Activated naive CD8-positive, alpha-beta T cell treated with anti-CD3 and anti-CD28 coated beads, Interleukin-2, amount 50 U/mL, for 24 hours (primary cell): ENCODE measurements at places on chromosomes 11 and 22.

GRCh38 chr11:7353100-7353499 is 101.4 kb downstream of the SYT9 start:
- peak; percentile 10 for DNase-seq

DNA sequence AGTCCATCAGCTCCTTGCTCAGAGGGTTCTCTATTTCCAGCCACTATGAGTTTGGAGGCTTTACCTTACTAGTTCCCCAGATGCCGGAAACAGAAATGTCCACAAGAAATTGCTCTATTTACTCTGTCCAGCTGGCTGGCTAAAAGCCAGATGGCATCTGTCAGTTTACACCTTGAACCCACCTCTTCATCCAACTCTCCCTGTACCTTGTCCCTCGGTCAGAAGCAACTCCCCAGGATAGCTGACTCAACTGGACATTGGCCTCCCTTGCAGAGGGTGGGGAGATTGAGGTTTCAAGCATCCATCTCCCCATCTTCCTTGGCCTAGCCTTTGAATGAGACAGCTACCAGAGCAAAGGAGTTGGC is 1.7 kb downstream of the C2CD2L start:
- no peak for DNase-seq

DNA sequence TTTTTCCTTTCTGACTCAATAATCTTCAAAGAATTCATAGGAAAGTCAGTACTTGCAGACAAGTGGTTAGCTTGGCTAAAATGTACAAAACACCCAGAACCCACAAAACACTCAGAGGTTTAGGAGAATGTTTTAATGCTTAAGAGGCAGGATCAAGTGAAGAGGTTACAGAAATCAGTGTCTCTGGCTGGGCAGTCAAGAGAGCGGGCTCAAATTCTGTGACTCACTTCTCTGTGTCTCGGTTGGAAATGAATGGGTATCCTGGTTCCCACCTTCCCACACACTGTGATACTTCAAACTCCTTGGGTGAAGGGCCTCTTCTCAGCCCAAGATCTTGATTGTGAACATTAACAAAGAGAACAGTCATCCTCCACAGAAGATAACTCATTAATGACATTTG is 3.8 kb downstream of the MPEG1 start:
- no peak for DNase-seq

DNA sequence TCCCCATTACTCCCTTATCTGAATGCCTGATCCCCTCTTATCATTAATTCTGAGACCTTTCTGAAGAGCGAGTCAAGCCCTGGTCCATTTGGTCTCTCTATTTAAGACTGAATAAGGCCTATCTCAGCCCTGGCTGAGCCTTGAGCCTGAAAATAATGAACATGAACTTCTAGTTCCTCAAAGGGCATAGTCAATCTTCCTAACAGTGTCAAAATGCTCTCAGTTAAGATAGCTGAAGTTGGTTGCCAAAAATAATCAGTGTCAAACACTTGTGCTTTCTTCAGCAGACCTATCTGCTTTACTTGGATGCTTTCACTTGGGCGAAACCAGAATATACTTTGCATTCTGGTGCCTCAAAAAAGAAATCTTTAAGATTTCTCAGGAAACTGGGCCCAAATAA is 42.6 kb upstream of the PPP2R1B start:
- DNase-seq, result no peak

DNA sequence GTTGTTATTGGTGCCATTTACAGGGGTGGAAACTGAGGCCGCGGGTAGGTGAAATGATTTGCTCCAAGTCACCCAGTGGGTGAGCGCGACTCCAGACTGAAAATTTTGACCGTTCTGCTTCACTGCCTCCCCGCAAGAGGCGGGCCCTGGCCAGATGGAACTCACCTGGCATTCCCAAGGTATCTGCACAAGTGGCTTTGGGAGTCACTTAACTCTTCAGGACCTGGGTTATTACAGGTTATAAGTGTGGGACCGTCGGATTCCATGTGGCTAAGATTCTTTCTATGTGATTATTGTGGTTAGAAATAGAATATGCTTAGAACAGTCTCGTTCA is 598 bp downstream of the CABIN1 start:
- DNase-seq, result no peak

GRCh38 chr11:2097356-2097997 is 41.7 kb downstream of the IGF2 start:
- DNase-seq, result no peak

DNA sequence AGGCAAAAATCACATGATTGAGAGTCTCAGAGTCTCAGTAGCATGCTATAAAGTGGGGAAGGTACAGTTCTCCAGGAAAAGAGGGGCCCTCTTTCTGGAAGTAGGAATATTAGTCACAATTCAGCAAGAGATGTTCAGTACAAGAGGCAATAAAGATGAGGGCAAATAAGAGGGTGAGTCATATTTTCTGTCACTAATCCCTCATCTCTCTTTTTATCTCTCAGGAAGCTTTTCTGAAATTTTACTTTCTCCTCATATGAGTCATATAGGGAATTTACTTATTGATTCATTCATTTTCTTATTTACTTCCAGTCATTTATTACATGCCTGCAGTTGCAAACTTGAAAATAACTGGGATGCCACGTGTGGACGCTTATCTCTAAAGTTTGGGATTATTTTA is 3.4 kb upstream of the NXPE1 start:
- no peak for DNase-seq

- DNase-seq, result no peak
Observed at GRCh38 chr11:108754901-108755625, 90.2 kb downstream of the DDX10 start.

DNA sequence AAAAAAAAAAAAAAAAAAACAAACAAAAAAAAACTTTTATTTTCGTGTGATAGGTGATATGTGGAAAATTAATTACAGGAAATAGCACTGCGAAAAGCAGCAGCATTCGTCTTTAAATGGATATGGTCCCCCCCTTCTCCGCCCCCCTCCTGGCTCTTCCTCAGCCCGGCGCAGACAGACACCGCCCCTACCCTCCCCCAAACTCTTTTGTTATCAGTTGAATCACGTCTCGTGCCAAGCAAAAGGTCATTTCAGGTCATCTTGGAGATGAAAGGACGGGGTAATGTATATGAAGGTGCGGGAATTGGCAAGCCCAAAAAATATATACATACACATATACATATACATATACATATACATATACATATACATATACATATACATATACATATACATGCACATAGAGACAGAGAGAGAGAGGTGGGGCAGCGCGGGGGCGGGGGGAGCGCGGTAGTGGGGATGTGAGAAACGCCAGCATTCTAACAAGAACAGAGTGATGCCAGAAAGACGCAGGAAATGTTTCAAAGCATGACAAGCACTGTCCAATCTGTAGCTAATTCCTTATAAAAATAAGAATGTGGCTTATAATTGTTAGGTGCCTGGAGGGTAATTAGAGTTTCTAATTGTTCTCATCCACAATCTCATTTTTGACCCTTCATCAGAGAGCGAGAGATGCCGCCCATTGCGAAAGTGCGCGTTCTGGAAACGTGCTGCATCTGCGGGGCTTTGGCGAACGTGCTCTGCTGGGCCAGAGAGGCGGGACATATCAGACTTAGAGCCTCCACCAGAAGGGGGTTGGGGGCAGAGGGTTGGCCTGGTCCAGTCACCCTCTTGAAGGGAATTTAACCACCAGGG is 214.5 kb upstream of the UBASH3B start:
- DNase-seq, result no peak

DNA sequence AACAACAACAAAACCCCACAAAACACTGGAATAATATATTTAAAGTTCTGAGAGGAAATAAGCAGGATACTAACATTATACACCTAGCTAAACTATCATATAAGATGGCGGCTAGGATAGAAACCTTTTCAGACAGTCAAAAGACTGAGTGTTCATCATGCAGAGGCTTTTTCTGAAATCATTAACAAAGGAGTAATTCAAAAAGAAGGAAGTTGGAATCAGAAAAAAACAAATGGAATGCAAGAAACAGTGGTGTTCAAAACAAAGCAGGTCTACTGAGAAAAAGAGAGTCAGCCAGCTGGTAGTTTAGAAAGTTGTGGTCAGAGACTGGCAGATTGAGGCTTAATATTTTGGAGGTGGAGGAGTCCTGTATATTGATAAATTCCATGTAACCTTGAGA is 30.1 kb upstream of the ZBTB44 start:
- DNase-seq, result no peak

DNA sequence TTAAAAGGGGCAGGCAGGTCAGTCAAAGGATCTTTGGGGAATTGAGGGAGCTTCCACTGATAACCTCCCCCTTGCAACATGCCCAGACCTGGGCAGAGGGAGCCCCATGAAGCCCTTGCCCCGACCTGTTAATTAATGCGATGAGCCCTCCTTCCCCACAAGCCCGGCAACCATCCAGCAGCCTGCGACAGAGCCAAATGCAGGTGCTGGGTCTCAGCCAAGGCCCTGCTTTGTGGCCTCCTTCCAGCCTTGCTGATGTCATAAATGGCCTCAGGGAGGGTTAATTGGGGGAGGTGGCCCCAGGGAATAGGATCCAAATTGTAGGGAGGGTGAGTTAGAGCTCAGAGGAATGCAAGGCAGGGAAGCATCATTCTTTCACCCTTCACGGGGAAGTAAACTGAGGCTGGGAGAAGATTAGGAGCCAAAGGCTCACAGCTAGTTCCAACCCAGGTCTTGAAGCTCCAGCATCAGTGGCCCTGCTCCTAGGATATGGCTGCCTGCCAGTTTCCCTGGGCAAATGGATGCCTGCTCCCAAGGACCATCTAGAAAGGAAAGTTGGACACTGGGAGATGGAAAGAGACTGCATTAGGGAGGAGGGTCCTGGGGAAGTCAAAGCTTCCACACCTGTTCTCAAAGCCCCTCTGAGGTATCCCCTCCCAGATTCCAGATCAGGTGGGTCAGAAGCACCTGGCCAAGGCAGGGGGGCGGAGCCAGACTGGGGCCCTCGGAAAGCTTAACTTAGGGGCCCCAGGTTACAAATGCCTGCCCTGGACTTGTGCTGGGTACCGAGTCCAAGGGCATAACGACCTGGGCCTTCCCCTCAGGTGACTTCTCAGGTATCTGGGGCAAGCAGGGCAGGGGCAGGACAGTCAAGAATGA is 34.1 kb downstream of the LMO1 start:
- DNase-seq, result no peak

DNA sequence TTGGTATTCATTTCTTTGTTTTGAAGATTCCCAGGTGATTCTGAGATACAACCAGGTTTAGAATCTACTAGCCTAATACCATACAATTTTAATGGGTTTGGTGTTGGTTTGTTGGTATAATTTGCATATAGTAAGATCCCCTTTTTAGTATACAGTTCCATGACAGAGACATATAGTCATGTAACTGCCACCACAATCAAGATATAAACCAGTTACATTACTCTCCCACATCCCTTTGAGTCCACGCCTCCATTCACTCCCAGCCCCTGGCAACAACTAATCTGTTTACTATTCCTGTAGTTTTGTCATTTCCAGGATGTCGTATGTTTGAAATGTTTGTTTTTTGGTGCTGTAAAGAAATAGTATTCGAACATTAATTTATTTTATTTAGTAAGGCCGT is 4.3 kb downstream of the ASRGL1 start:
- no peak for DNase-seq

DNA sequence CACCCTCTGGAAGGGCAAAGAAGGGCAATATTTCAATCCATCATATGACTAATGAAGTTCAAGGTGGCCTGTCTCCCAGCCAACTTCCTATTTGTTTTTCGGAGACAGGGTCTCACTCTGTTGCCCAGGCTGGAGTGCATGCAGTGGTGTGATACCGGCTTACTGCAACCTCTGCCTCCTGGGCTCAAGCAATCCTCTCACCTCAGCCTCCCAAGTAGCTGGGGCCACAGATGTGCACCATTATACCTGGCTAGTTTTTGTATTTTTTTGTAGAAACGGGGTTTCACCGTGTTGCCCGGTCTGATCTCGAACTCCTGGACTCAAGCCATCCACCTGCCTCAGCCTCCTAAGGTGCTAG is 13.4 kb downstream of the ABTB2 start:
- no peak for DNase-seq

GRCh38 chr11:122729139-122729538 is 73.6 kb downstream of the UBASH3B start:
- no peak for DNase-seq

DNA sequence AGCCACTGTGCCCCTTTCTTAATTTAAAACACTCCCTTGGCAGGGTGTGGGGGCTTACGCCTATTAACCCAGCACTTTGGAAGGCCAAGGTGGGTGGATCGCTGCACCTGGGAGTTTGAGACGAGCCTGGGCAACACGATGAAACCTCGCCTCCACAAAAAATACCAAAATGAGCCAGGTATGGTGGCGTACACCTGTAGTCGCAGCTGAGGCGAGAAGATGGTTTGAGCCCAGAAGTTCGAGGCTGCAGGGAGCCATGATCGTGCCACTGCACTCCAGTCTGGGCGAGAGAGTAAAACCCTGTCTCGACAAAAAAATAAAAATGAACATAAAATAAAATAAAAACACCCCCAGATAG is 45.0 kb downstream of the LINC01488 start:
- DNase-seq, result no peak

GRCh38 chr22:36289406-36289870 is 36.5 kb downstream of the APOL1 start:
- no peak for DNase-seq

GRCh38 chr11:76626921-76627401 is 43.6 kb downstream of the LRRC32 start:
- DNase-seq, result peak; percentile 88

GRCh38 chr11:8258784-8259183 is 4.9 kb downstream of the LMO1 start:
- no peak for DNase-seq

DNA sequence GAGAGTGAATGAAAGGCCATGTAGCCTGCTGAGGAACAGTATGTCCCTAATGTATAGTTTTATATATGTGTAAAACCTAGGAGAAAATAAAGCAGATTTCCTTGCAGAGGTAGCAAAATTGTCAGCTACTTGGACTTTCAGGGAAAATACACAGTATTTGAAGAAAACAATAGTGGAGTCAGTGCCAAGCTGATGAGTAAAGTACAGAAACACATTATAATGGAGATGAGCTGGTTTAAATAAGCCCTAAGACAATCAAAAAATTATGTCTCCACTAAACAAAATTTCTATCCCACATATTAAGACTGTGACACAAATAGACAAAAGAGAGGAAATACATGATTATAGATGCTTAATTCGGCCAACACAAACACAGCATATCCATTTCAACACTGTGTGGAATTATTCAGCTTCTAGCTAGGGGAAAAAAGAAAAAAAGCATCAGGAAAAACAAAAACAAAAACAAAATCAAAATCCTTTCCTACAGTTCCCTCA is 75.9 kb downstream of the MAML2 start:
- DNase-seq, result no peak

GRCh38 chr22:42207918-42208317 is 62.5 kb downstream of the TCF20 start:
- no peak for DNase-seq

GRCh38 chr22:35269630-35270029 is 12.3 kb downstream of the HMGXB4 start:
- DNase-seq, result no peak

- DNase-seq, result no peak
Observed at GRCh38 chr11:110431051-110431672, 1.4 kb downstream of the FDX1 start.

- DNase-seq, result no peak
Observed at GRCh38 chr22:37145180-37146050, 4.3 kb downstream of the IL2RB start.

GRCh38 chr11:15234796-15235195 is 120.1 kb downstream of the INSC start:
- DNase-seq, result no peak

- no peak for DNase-seq
Observed at GRCh38 chr11:79018371-79018849, 422.4 kb downstream of the TENM4 start.
